Cardiac muscle cell (in vitro differentiated cells and primary cell): ENCODE measurements at places on chromosomes 13 and 19. TPM values are rescaled to one million over a fixed set of nuclear protein-coding genes. Genes with fewer than 3 reads are reported as not detected.
A peak's percentile ranks its signal among the peaks of the same experiment; 100 is the strongest.

The KIR2DL1 gene
- total RNA-seq: not detected in 2 replicates

The TMTC4 gene
- 29.3 and 35.0 TPM in 2 replicates for total RNA-seq

- H3K4me1 ChIP-seq: no peaks in the 10 kb centered on the region
- no peak overlapping the region for H3K27ac ChIP-seq
- DNase-seq: no peak
- no peaks in the 10 kb centered on the region for H3K27me3 ChIP-seq
- H3K4me3 ChIP-seq: no peak overlapping the region
These were observed 12.6 kb downstream of the QPCTL start for GRCh38 chr19:45705115-45705514.

DNA sequence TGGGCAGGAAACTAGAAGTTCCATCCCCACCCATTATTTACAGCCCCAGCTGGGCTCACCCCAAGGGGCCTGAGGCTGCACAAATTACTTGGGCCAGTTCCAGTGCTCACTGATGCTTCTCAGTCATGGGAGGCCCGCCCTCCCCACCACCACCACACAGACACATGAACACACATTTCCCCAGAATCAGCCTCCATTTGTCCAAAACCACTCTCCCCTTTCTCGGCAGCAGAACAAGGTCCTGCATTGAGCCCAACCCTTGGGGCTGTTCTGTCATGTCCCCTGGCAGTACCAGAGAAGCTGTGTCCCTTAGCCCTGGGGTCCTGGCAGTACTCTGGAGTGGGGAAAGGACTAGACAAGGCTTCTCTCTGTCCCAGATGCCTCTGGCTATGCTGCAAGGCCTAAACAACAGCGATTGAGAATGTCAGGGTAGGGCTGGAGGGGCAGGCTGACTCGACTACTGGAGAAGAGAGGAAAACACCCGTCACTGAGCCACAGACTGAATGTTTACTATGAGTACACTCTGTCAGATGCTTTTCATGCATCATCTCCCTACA is 21.8 kb downstream of the SAMD4B start:
- H3K36me3 ChIP-seq: peaks cover 30% of the 10 kb centered on the region
- no peak overlapping the region for H3K27ac ChIP-seq
- DNase-seq: peak; percentile 30
- no peaks in the 10 kb centered on the region for H3K4me1 ChIP-seq
- H3K4me3 ChIP-seq: no peak overlapping the region

DNA sequence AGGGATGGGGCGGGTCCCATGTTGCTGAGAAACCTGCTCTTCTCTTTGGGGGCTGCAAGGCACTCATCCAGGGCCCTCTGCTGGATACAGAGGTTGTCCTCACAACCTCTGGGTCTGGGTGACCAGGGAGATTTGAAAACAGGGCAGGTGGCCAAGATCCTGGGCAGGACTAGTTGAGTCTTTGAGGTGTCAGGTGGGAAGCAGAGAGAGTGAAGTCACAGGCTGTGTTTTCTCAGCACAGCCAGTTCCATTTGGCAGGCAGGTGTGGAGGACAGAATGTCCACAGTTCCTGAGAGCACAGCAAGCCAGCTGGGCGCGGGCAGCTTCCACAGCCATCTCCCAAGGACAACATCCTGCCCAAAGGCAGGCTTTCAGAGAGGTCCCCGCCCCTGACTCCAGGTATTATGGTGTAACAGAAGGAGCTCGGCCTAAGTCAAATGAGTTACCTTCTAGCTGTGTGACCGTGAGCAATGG is 118.8 kb downstream of the NUFIP1 start:
- no peaks in the 10 kb centered on the region for H3K4me1 ChIP-seq
- H3K27ac ChIP-seq: no peak overlapping the region
- no peak for DNase-seq
- no peaks in the 10 kb centered on the region for H3K27me3 ChIP-seq

- no peak for DNase-seq
- H3K4me1 ChIP-seq: peaks cover 6% of the 10 kb centered on the region
- no peak overlapping the region for H3K27ac ChIP-seq
- H3K27me3 ChIP-seq: no peaks in the 10 kb centered on the region
These were observed 141.6 kb downstream of the KATNAL1 start for GRCh38 chr13:30165796-30166195.

GRCh38 chr13:106038752-106039151 is 496.7 kb downstream of the EFNB2 start:
- H3K4me3 ChIP-seq: no peak overlapping the region
- no peak overlapping the region for H3K27ac ChIP-seq
- no peaks in the 10 kb centered on the region for H3K36me3 ChIP-seq
- no peaks in the 10 kb centered on the region for H3K4me1 ChIP-seq
- H3K27me3 ChIP-seq: no peaks in the 10 kb centered on the region
- no peak for DNase-seq

DNA sequence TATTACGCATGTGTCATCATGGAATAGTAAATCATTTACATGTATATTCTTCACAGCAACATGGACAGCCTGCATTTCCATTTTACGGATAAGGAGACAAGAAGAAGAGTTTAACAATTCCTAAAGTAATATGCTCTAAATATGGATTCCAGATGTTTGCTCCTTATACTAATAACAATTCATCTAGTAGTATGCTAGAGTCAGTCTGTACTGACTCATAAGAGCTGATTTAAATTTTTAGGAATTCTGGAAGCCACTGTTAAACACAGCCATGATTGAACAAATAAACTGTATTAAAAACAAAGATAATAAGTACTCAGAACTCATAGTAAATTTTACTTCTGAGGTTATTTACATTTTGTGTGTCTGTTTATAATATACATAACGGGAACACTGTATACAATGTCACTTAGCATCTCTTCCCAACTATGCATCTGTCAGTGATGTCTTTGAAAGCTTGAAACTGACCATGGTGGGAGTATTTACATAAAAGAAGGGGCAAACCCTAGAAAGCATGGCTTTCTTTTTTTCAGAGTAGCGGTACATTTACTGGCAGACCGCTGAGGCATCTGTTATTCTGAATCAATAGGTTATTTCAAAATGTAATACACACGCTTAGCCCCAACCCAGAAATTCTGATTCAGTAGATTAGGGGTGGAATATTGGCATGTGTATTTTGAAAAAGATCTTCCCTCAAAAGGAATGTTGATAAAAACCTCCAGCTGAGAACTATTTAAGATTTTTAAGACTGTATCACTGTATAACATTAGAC is 12.9 kb downstream of the ZC3H13 start:
- no peaks in the 10 kb centered on the region for H3K4me1 ChIP-seq
- no peaks in the 10 kb centered on the region for H3K27me3 ChIP-seq
- no peak for DNase-seq
- no peak overlapping the region for H3K27ac ChIP-seq

- peak; percentile 33 for DNase-seq
- H3K4me1 ChIP-seq: no peaks in the 10 kb centered on the region
- H3K27me3 ChIP-seq: no peaks in the 10 kb centered on the region
- no peak overlapping the region for H3K4me3 ChIP-seq
- no peaks in the 10 kb centered on the region for H3K36me3 ChIP-seq
These were observed 19.3 kb upstream of the RAB20 start for GRCh38 chr13:110580800-110581199.

- H3K4me1 ChIP-seq: peaks cover 26% of the 10 kb centered on the region
- H3K4me3 ChIP-seq: no peak overlapping the region
- H3K27ac ChIP-seq: no peak overlapping the region
- peaks cover 5% of the 10 kb centered on the region for H3K36me3 ChIP-seq
- no peak for DNase-seq
These were observed 3.6 kb downstream of the DMAC2 start for GRCh38 chr19:41435936-41436673.

GRCh38 chr13:23743278-23744076 is 145.7 kb downstream of the MIPEP start:
- peaks cover 5% of the 10 kb centered on the region for H3K4me1 ChIP-seq
- DNase-seq: no peak
- H3K36me3 ChIP-seq: no peaks in the 10 kb centered on the region
- no peak overlapping the region for H3K4me3 ChIP-seq
- no peak overlapping the region for H3K27ac ChIP-seq

GRCh38 chr19:15576526-15577156 is 38.4 kb upstream of the CYP4F8 start:
- no peak overlapping the region for H3K27ac ChIP-seq
- no peak overlapping the region for H3K4me3 ChIP-seq
